Colonic mucosa (tissue), 4 donors: ENCODE measurements at places on chromosomes 11 and 22. TPM values are rescaled to one million over a fixed set of nuclear protein-coding genes. Genes with fewer than 3 reads are reported as not detected.

Gene FIBIN
- total RNA-seq, result 3.3 TPM

Gene CARD18
- not detected for total RNA-seq

Gene SSH3
- 81.7 TPM for total RNA-seq

Gene ROBO4
- 5.0 TPM for total RNA-seq
